Skin of body (tissue), 3 donors: ENCODE measurements at places on chromosomes 3 and 15. TPM values are rescaled to one million over a fixed set of nuclear protein-coding genes. Genes with fewer than 3 reads are reported as not detected.

Gene DPPA2
- total RNA-seq: not detected

Gene THSD4
- total RNA-seq: 24.3 TPM

Gene RBM5
- 247 TPM for total RNA-seq

Gene GLDN
- 14.4 TPM for total RNA-seq

Gene RFTN1
- 25.3 TPM for total RNA-seq

Gene CD80
- 0.69 TPM for total RNA-seq

Gene ARHGEF3
- total RNA-seq: 26.0 TPM

Gene CCDC9B
- total RNA-seq: 5.3 TPM

Gene RLBP1
- total RNA-seq: not detected

Gene CYP11A1
- total RNA-seq: 0.69 TPM

Gene TMEM207
- total RNA-seq: not detected

Gene ARGFX
- not detected for total RNA-seq

Gene SNURF
- 19.1 TPM for total RNA-seq

Gene COLQ
- 3.7 TPM for total RNA-seq

Gene PLA2G4F
- 6.8 TPM for total RNA-seq

Gene ECE2
- total RNA-seq: not detected

Gene HCN4
- 0.10 TPM for total RNA-seq

Gene ANKRD28
- total RNA-seq: 62.4 TPM

Gene CNTN4
- total RNA-seq: 24.4 TPM

Gene AGBL1
- total RNA-seq: 4.8 TPM

Gene CIDEC
- total RNA-seq: 29.4 TPM

Gene CX3CR1
- total RNA-seq: 1.5 TPM

Gene SLC24A5
- total RNA-seq: 3.6 TPM

Gene PTX3
- total RNA-seq: 24.6 TPM

Gene PDE8A
- total RNA-seq: 52.2 TPM

Gene GANC
- 20.7 TPM for total RNA-seq

Gene MEX3B
- total RNA-seq: 14.9 TPM

Gene LINGO1
- total RNA-seq: 4.6 TPM

Gene LTK
- 0.69 TPM for total RNA-seq

Gene PARP9
- total RNA-seq: 12.8 TPM

Gene LRRC31
- not detected for total RNA-seq

Gene GAP43
- 1.3 TPM for total RNA-seq

Gene SH2D7
- not detected for total RNA-seq

Gene TGM4
- total RNA-seq: not detected

Gene BLM
- total RNA-seq: 6.3 TPM

Gene MAN2C1
- total RNA-seq: 112 TPM

Gene MEIS2
- total RNA-seq: 25.5 TPM

Gene ST8SIA2
- total RNA-seq: 3.2 TPM

Gene NOX5
- 0.39 TPM for total RNA-seq

Gene TP63
- 86.9 TPM for total RNA-seq

Gene ADGRG7
- total RNA-seq: 0.10 TPM

Gene GSK3B
- 45.7 TPM for total RNA-seq

Gene WDR72
- 0.69 TPM for total RNA-seq

Gene KCNMB2
- 3.4 TPM for total RNA-seq
